ENCODE measurements at places on chromosomes 16 and 17.

- no peak for DNase-seq
Observed at GRCh38 chr17:40459636-40460603, 16.7 kb downstream of the IGFBP4 start.

DNA sequence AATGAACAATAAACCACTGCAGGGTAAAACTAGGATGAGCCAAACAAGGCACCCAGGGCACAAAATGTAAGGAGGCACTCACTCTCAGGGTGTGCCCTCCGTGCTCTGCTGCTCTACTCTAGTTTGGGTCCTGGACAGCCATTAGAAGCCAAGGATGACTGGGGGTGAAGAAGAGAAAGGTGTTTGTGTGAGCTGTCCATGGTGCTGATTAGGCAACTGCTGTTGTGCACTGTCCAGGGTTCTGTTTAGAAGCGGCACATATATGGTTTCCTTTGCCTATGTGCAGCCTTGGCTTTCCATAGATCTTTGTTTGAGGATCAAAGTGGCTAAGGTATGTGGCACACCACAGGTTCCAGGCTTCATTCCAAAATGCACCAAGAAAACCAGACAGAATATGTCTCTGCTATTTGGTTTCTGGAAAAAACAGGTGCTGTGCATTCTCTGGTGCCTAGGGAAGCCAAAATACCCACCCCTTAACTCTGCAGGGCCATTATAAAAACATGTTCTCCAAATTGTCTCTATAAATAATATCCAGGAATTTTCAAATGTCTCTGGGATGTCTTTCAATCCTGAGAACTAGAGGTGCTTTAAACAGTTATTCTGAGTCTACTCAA lies 123.5 kb downstream of the CBLN1 start:
- no peak for DNase-seq

- no peak for DNase-seq
Observed at GRCh38 chr16:13036600-13036999, 135.2 kb downstream of the SHISA9 start.

- no peak for DNase-seq
Observed at GRCh38 chr17:58446086-58446485, 28.8 kb upstream of the RNF43 start.

DNA sequence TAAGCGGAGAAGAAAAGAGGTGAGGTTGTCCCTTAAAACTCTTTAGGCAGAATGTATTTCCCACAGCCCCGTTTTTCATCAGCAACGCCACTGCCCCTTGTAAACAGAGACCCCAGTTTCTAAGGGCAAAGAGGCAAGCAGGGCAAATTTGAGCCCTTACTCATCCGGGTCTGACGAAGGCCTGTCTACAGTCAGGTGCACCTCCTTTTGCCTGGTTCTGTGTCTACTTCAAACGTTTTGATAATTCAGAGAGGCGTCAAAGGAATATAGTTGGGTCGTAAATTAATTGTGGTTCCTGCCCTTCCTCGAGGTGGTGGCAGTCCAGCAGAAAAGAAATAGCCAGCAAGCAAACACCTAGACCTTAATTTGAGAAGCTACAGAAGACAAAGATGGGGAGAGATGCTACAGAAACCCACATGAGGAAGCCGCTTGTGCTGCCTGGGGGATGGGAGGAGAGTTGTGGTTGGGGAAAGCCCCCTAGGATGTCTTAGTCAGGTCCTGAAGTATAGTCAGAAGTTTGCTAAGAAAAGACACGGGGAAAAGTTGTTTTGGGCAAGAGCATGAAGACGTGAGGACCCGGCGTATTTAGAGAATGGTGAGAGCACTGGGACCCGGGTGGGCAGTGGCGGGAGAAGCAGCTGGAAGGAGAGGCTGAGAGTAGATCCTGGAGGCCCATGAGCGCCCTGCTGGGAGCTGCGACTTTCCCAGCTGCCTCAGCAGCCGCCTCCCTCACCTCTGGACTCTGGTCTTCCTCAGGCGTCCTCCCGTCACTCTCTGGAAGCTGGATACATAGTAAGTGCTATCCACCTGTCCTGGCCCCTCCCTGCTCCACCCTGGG lies 2.4 kb downstream of the FBRS start:
- peak; percentile 86 for DNase-seq

DNA sequence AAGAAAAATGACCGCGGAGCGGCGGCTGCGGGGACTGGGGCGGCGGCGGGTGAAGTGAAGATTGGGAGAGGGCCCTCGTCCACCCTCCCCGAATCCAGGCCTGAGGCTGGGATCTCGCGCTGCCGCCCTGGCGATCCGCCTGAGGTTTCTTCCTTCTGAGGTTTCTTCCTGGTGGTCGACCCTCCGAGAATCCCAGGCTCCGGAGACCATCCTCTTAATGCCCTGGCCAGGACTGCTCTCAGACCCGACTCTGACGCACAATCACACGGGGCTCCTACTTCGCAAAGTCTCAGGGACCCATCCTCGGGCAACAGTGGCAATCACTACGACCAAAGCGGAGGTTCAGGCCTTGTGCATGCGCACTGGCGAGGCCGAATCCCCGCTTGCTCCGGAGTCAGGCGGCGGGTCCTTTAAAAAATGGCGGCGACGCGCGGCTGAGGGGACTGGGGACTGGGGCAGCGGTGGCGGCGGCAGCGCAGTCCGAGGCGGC lies 18.0 kb upstream of the KCNJ18 start:
- DNase-seq, result no peak

DNA sequence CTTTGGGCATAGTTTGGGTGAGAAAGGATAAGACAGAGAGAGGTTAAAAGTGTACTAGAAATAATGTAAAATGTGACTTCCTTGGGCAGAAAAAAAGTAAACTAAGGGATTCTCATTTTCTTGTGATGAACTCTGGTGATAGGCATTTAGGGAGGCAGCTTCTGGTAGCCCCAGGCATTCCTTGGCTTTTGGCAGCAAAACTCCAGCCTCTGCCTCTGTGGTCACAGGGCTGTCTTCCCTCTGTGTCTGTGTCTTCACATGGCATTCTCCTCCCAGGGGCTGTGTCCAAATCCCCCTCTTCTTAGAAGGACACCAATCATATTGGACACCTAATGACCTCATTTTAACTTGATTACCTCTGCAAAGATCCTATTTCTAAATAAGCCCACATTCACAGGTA lies 54.7 kb downstream of the HS3ST3B1 start:
- DNase-seq, result no peak

DNA sequence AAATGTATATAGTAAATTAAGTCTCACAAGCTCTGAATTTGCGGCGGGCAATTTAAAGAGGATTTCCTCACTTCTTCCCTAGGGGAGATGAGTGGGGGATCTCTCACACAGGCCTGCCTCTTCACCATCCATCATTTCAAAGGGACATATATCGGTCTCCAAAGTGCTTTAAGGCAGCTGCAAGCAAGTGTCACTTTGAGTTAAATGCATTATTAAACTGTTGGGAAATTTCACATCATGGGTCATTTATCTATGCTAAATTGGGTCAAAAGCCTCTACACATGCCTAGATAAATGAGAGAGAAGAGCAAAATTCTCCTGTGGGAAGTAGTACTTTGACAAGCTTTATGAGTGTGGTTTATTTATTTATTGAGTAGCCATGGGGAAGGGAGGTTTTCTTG lies 1106.1 kb upstream of the GOT2 start:
- no peak for DNase-seq

DNA sequence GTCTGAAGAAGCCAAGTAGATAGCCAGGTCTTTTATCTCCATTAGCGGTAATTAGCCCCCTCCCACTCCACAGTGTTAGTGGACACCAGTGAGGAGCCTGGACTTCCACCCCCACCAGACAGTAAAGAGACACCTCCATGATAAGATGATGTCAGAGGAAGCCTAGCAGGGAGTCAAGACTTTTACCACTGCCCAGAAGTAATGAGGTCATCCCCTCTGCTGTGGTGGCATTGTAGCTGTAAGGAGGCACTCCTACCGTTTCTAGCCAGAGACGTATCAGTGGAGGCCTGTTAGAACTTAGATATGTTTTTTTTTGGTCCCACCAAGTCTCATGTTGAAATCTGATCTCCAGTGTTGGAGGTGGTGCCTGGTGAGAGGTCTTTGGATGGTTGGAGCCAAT lies 38.1 kb downstream of the PIK3R5 start:
- no peak for DNase-seq

DNA sequence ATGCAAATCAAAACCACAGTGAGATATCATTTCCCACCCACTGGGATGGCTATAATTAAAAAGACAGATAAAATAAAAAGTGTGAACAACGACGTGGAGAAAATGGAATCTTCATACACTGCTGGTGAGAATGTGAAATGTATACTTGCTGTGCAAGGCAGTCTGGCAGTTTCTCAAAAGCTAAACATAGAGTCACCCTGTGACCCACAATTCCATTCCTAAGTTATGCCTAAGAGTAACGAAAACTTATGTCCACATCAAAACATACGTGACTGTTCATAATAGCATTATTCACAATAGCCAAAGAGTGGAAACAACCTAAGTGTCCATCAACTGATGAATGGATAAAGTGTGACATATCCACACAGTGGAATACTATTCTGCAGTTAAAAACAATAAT lies 38.1 kb upstream of the VPS4A start:
- DNase-seq, result no peak

DNA sequence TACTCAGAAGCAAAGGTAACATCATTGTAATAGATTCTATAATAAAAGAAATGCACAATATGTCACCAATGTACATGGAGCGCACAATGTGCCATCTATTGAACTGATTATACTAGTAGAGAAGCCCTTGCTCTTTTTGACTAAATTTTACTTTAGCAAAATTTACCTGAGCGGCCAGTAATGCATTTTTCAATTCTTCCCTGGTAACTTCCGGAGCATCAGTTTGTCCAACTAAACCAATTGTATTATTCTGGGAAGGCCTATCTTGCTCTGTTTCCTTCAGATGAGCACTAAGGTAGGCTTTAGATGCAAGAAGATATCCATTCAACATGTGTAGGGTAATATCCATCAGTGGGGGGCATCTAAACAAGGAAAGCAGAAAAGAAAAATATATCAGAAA lies 8.8 kb upstream of the BRIP1 start:
- no peak for DNase-seq

- peak; percentile 83 for DNase-seq
Observed at GRCh38 chr17:13024526-13025257, 6.9 kb upstream of the ELAC2 start.

GRCh38 chr17:6491071-6491700 lies 46.9 kb downstream of the PIMREG start:
- DNase-seq, result no peak

GRCh38 chr16:82629441-82630027 lies 2.8 kb downstream of the CDH13 start:
- DNase-seq, result no peak

- peak; percentile 17 for DNase-seq
Observed at GRCh38 chr17:42221886-42222745, 27.8 kb upstream of the GHDC start.

DNA sequence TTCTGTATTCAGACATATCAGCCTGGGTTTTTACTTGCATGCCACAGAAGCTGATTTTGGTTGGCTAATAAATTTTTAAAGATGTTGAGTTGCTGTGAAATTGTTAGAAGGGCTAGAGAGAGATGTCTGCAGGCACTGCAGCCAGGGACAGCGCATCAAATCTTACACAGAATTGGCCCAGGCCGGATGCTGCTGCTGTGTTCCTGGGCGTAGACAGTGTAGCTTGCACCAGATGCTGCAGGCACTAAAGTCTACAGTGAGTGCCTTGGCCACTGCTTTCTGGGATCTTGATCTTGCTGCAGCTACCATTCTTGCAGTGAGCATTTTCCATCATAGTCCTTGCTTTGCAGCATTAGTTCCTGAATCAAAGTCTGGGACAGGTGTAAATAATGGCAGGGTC lies 169.9 kb downstream of the SPECC1 start:
- DNase-seq, result no peak

- DNase-seq, result no peak
Observed at GRCh38 chr17:59746849-59747445, 39.5 kb downstream of the VMP1 start.

GRCh38 chr16:54009464-54010176 lies 277.0 kb downstream of the IRX3 start:
- no peak for DNase-seq

- DNase-seq, result peak; percentile 74
Observed at GRCh38 chr17:68435876-68436842, 21.1 kb downstream of the WIPI1 start.

- DNase-seq, result no peak
Observed at GRCh38 chr17:63032142-63032541, 66.1 kb downstream of the TANC2 start.

GRCh38 chr16:28623172-28623711 lies 13.4 kb upstream of the SULT1A1 start:
- peak; percentile 72 for DNase-seq

DNA sequence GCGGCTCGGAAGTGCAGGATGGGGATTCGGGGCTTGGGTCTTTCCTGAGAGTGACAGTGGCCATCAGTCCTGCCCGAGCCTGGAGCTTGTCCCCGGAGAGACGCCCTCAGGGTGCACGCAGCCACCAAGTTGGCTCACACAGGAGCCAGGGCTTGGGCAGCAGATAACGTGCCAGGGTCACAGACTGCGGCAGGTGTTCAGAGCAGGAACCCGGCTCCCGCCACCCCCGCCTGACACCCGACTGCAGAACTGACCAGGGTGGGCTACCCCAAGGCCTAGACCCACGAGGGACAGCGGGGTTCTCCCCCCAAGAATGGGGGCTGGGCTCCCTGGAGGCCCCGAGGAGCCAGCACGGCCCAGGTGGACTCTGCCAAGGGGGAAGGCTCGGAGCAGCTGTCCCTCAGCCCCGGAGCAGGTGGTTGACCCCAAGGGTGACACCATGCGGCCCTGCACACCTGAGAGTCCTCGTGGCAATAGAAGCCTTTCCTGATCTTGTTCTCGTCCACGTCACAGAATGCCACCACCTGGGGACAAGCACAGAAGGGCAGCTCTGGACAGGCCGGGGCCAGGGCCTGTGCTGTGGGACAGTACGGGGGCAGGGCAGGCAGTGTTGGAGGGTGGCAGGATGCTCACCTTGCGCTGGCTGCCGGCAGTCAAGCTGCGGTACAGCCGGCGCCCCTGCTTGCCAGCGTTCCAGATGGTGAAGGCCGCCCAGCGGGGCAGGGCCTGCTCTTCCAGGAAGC lies 117.1 kb upstream of the ZNF750 start:
- no peak for DNase-seq

GRCh38 chr16:68244903-68245853 lies at the start of gene PLA2G15:
PLA2G15 (plus strand) TSS chr16:68245373; CDS start chr16:68245427, 54 bp downstream.
- peak; percentile 98 for DNase-seq

DNA sequence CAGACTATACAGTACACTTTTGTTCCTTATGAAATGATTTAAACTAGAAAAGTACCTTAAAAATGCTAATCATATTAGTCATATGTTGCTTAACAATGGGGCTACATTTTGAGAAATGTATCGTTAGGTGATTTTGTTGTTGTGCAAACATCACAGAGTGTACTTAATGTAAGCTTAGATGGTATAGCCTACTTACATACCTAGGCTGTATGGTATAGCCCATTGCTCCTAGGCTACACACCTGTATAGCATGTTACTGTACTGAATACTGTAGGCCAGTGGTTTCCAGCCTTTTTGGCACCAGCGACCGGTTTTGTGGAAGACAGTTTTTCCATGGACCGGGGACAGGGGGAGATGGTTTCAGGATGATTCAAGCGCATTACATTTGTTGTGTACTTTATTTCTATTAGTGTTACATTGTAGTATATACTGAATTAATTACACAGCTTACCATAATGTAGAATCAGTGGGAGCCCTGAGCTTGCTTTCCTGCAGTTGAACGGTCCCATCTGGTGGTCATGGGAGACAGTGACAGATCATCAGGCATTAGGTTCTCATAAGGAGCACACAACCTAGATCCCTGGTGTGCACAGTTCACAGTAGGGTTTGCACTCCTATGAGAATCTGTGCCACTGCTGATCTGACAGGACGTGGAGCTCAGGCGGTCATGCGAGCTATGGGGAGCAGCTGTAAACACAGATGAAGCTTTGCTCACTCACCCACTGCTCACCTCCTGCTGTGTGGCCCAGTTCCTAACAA lies 35.0 kb upstream of the MRC2 start:
- DNase-seq, result no peak

GRCh38 chr16:1361685-1362360 lies 10.1 kb downstream of the GNPTG start:
- DNase-seq, result no peak
